ENCODE measurements at places on chromosomes 7 and 10. TPM values are rescaled to one million over a fixed set of nuclear protein-coding genes. Genes with fewer than 3 reads are reported as not detected.

DNA sequence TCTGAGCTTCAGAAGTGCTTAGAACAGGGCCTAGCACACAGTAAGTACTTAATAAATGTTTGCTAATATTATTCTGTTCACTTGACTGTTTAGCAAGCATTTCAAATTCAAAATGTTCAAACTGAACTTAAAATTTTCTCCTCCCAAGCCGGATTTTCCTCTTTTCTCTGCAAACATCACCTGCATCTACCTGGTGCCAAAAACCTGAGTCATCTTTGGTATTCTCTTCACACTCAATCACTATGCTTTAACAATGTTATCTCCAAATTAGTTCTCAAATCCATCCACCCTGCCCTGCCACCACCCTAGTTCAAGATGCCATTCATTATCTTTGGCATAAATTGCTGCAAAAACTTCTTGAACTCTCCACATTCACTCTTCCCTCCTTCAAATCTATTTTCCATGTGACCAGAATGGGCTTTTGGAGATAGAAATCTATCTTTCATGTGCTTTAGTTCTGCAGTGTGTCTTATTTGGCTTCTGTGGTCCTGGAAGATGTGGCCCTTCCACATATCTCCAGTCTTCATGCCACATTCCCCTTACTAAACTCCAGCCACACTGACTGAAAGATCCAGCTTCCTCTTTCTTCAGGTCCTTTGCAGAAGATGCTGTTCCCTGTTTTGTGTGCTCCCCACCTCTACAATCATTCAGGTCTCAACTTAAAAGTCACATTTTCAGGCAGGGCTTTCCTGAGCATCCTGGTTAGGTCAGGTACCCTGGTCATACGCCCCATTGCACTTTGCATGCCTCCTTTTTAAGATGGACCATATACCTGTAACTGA, 2.0 kb downstream of the GGCT start:
- no peak for DNase-seq

- no peak for DNase-seq
Observed at GRCh38 chr7:66099232-66099550, 15.5 kb upstream of the CRCP start.

DNA sequence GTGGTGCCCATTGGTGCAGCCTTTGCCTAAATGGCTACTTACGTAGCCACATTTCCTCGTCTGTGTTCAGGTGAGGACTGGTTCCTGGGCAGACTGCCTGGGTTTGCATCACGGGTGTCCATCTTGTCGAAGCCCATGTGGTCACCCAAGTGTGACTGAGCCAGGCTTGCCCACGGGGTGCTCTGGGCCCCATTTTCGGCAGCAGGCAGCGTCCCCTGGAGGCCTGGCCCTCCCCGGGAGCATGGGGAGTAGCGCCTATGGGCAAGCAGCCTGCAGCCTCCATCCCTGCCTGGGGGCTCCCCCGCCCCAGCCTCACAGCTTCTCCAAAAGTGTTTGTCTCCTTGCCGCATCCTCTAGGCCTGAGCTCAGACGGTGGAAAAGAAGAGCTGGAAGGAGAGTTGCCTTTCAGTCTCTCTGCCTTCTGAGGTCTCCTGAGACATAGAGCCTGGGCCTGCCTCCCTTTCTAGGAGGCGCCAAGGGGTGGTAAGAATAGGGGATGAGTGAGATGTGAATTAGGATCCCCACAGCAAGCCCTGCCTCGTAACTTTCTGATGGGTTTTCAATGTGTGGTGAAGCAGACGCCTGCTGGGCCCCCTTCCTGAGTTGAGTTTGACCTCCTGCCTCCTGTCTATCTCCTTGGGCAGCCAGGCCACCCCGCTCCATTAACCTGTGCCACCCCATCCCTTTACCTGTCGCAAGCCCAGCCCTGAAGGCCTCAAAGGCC, 42.7 kb downstream of the HTRA1 start:
- DNase-seq = no peak

The ATOH7 gene
- not detected for total RNA-seq

DNA sequence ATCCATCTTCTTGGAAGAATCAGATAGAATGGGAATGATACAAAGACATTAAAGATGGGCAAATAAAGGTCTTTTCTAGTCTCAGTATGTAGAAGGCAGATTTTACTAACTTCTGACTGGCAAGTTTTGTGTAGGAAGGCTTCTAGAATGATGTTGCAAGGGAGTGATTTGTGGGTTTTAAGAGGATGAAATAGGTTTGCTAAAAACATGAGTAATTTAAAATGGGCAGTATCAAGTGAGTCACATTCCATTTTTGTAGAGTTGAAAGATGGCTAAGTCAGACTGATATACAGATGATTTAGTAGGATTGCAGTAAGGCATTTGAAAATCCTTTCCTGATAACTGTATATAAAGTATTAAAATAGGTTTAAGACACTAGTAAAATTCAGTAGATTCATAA, 777.4 kb downstream of the SORCS1 start:
- DNase-seq = no peak

The AOAH gene
- 18.5 TPM for total RNA-seq

- no peak for DNase-seq
Observed at GRCh38 chr10:78804411-78805032, 264.2 kb upstream of the ZMIZ1 start.

DNA sequence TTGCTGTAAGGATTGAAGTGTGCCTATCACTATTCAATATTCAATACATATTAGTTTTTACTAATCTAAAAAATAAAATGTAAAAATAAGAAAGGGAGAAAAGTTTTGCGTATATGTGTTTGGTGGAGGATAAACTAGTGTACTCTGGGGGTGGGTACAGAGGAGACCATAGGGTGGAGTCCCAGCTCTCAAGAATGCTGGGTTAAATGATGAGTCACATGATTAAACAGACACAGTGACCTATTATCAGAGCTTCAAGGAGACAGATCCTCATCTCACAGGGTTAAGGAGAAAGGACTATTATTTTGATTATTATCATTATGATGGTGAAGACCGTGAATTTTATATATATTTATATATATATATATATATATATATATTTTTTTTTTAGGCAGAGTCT, 77.5 kb downstream of the AFAP1L2 start:
- DNase-seq = no peak

DNA sequence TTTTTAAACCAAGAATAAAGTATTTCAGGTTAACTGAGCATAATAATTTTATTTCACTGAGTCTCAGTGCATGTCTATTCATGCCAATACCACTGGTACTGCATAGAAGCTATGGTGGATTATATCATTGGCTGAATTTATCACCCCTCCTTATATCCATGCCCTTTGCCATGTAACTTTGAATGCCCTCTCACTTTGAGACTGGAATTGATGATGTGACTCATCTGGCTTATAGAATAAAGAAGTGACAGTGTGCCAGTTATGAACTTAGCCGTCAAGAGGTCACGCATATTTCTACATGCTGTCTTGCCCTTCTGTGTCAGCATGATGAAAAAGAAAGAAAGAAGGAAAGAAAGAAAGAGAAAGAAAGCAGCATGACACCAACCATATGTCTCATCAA, 20.7 kb upstream of the ABLIM1 start:
- DNase-seq = no peak

GRCh38 chr7:134818613-134819345, 39.3 kb downstream of the CALD1 start:
- no peak for DNase-seq

DNA sequence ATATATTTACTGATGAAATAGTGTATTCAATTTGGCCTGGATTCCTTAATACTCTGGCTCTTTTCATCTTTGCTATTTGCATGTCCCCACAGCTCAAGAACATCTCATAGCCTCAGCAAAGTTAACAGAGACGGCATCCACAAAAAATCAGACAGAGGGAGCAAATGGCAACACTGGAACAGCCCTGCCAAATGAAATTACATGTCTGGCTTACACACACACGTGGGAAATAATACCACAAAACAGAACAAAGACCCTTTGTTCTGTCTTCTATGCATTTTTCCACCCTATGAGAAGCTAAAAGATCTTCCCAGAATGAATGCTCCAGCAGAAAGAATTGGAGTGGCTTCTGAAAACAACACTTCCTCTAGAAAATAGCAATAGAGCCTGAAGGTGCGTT, 139.5 kb downstream of the ALOX5 start:
- no peak for DNase-seq

The ADARB2 gene
- total RNA-seq = 2.5 TPM

DNA sequence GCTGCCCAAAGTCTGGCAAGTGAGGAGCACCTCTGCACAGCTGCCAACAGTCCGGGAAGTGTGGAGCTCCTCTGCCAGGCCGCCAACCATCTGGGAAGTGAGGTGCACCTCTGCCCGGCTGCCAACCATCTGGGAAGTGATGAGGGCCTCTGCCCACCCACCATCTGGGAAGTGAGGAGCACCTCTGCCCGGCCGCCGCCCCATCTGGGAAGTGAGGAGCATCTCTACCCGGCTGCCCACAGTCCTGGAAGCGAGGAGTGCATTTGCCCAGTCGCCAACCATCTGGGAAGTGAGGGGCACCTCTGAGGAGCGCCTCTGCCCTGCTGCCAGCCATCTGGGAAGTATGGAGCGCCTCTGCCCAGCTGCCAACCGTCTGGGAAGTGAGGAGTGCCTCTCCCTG, 893.7 kb downstream of the TYW1 start:
- no peak for DNase-seq

GRCh38 chr10:46538717-46539426, 17.6 kb downstream of the GPRIN2 start:
- DNase-seq = no peak

DNA sequence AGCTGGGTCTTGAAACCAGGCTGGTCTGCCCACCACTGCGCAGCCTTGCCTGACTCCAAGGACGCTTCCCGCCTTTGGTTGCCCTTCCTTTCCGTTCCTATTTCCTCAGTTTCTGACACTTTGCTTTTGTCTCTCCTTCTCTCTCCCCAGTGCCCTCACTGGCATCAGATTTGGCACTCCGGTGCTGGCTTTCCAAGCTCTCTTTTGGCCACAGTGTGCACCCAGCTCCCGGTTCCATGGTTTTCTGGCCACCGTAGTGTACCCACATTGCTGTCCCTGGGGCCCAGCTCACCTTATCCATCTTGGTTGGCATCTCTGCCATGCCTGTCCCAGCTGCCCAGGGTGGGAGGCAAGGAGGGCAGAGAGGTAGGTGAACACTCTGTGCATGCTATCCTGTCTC, 142.2 kb downstream of the PLXNA4 start:
- no peak for DNase-seq

DNA sequence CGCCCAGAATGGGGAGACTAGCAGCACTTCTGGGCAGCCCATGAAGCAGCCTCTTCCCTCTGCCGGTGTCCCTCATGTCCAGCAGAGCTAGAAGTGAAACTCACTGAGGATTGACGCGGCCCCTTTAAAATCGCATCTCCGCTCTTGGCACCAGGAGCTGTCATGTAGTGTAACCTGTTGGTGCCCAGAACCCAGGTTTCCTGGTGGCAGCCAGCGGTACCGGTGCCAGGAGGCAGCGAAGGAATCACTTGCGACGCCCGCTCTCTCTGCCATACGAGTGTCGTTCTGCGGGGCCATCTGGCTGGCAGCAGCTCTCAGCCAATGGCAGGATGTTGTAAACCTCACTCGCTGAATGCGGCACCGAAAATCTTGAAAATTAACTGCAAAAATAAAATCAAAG, 82.7 kb downstream of the CUX1 start:
- DNase-seq = no peak

- DNase-seq = no peak
Observed at GRCh38 chr10:58512491-58513187, at the start of gene BICC1. TSS of gene BICC1 (plus strand) at chr10:58512872. CDS start at chr10:58513144, 272 bp downstream.

The PDE1C gene
- not detected for total RNA-seq

The GJD4 gene
- not detected for total RNA-seq

- no peak for DNase-seq
Observed at GRCh38 chr7:90560730-90561129, 35.4 kb upstream of the CDK14 start.

DNA sequence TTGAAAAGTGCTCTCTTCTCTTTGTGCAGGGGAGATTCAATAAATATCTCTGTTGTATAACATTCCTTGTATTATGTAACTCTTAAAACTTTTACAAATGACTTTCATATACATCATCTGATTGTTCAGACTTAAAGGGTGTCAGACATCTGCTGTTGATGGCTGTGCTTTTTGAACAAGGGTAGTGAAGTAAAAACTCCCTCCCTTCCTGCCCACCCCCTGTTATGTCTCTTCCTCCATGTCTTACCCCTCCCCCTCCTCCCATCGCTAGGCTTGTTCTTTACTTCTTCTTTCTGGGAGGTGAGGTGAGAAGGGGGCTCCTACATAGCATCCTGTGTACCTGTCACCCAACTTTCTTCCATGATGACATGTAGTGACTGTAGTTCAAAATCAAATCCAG, 23.4 kb upstream of the ABCB4 start:
- DNase-seq = no peak

The CCZ1B gene
- 80.5 TPM for total RNA-seq

The IDI2 gene
- total RNA-seq = not detected

The LIPJ gene
- total RNA-seq = not detected

DNA sequence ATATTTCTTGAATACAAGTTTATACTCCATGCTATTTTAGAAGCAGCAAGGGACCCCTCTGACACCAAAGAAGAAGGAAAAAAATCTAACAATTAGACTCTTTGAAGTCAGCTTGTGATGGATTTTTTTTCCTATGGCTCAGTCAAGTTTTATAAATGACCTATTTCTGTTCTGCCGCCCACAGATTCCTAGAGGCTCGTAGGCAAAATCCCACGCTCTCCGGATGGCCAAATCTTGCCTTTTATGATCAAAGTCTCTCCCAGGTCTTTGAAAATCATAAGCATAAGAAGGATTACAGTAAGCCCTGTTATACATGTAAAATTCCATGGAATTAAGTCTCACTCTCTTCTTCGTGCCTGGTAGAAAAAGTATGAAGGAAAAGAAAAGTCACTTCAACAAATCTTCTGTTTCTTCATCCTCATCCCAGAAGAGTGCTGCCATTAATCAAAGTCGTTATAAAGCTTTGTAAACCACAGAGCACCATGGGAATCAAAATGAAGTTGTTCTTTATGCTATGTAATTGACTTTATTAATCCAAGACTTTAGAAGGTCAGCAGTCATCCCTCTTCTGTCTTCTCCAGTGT, 33.1 kb downstream of the ASB13 start:
- no peak for DNase-seq

GRCh38 chr10:106938513-106938912, 226.0 kb downstream of the SORCS1 start:
- no peak for DNase-seq

GRCh38 chr10:118792526-118792925, 37.8 kb upstream of the CACUL1 start:
- DNase-seq = no peak

GRCh38 chr7:19262826-19263225, 117.6 kb upstream of the FERD3L start:
- no peak for DNase-seq

The CDK6 gene
- 105 TPM for total RNA-seq

The BEND7 gene
- not detected for total RNA-seq

DNA sequence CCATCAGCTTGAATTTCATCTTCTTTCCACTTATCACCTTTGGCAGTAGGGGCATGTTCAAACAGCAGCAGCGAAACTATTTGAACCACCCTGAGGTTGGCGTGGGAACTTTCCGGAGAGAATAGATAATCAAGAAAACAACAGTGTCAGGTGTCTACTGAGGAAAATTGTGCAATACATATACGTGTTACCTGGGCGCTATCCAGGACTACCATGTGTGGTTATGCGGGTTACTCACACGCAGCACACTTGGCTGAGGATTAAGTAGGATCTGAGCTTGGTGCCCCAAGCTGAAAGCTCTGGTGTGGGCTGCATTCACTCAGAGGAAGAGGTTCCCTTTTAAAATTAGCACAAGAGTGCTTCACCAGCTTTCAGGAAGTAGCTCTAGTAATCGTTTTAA, 8.8 kb upstream of the ABI1 start:
- no peak for DNase-seq
